Testis (tissue), 5 donors: ENCODE measurements at places on chromosomes 7 and 10.
A peak's percentile ranks its signal among the peaks of the same experiment; 100 is the strongest.

DNA sequence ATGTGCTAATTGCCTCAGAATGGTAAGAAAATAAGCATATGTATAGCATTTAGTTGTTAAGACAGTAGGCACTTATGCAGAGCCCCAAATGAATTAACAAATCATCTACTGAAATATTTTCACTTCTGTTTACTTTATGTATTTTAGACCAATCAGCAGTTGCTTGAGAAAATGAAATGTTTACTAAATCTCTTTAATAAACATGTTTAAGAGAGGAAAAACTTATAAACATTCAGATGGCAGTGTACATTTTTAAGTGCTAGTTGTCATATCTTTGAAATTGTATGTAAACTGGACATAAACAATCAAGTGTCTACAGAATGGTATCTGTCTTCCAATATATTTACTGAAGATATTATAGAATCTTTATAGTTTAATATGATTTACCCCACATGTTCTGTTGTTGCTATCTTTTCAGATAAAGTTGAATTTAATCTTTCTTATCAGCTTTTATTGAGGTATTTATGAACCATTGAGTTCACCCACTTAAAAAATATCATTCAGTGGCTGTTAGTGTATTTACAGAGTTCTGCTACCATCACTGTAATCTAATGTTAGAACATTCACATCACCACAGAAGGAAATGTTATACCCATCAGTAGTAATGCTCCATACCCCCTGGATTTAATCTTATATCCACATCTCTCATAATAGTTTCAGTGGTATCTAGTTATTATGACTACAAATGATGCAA lies 264.3 kb downstream of the ADK start:
- no peak overlapping the region for H3K4me3 ChIP-seq
- H3K36me3 ChIP-seq = no peaks in the 10 kb centered on the region
- no peak for DNase-seq
- no peak overlapping the region for H3K27ac ChIP-seq
- peaks cover 4% of the 10 kb centered on the region for H3K4me1 ChIP-seq
- H3K27me3 ChIP-seq = no peaks in the 10 kb centered on the region

DNA sequence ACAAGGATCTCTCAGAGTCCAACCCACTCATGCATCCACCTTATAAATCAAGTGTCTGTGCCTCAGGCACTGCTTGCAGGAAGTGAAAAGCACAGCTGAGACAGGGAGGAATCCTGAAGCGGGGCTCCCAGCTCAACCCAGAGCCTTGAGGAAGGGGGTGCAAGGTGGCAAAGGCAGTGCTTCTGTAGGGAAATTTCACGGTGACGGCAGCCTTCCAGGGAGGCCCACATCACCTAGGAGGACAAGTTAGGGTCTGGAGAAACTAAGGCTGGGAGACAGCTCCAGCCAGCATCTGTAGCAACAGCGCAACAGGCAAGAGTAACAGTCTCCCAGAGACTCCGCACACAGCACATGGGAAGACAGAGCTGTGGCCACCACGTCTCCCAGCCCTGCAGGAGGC lies 2.7 kb downstream of the AOC1 start:
- H3K27me3 ChIP-seq = no peaks in the 10 kb centered on the region
- H3K4me3 ChIP-seq = no peak overlapping the region
- no peaks in the 10 kb centered on the region for H3K4me1 ChIP-seq
- H3K27ac ChIP-seq = no peak overlapping the region
- no peaks in the 10 kb centered on the region for H3K36me3 ChIP-seq

GRCh38 chr10:88045656-88046415 lies 182.4 kb downstream of the PTEN start:
- H3K4me1 ChIP-seq = peaks cover 9% of the 10 kb centered on the region
- no peak overlapping the region for H3K4me3 ChIP-seq
- no peak for DNase-seq
- H3K27ac ChIP-seq = peak overlapping the region; percentile 54
- no peaks in the 10 kb centered on the region for H3K36me3 ChIP-seq

DNA sequence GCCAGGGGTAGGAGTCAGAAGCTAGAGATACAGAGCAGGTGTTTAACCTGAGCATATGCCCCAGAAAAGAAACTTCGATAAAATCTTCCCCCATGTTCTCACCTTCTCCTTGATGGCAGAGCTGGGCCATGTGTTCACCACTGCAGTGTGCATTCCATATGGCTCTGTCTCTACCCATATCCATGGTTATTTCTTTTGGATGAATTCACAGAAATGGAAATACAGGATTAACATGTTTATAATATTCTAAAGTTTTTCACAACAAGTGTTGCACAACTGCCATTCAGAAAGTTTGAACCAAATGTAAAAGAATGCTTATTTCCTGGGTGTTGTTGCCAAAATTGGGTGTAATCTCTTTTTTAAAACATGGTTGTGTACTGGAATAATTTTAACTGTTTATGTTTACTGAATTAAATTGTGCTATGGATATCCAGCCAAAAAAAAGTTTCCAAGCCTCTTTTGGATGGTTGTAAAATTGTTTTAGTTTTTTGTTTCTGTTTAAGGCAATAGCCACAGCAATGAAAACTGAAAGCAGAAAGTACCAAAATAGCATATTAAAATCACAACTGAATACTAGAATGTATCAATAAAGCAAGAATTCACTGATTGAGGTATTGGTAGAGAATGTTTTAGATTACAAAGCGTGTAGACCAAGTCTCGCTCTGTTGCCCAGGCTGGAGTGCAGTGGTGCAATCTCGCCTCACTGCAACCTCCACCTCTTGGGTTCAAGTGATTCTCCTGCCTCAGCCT lies 19.9 kb upstream of the CCNY start:
- no peak for DNase-seq
- H3K4me1 ChIP-seq = no peaks in the 10 kb centered on the region
- H3K36me3 ChIP-seq = no peaks in the 10 kb centered on the region
- no peaks in the 10 kb centered on the region for H3K27me3 ChIP-seq

DNA sequence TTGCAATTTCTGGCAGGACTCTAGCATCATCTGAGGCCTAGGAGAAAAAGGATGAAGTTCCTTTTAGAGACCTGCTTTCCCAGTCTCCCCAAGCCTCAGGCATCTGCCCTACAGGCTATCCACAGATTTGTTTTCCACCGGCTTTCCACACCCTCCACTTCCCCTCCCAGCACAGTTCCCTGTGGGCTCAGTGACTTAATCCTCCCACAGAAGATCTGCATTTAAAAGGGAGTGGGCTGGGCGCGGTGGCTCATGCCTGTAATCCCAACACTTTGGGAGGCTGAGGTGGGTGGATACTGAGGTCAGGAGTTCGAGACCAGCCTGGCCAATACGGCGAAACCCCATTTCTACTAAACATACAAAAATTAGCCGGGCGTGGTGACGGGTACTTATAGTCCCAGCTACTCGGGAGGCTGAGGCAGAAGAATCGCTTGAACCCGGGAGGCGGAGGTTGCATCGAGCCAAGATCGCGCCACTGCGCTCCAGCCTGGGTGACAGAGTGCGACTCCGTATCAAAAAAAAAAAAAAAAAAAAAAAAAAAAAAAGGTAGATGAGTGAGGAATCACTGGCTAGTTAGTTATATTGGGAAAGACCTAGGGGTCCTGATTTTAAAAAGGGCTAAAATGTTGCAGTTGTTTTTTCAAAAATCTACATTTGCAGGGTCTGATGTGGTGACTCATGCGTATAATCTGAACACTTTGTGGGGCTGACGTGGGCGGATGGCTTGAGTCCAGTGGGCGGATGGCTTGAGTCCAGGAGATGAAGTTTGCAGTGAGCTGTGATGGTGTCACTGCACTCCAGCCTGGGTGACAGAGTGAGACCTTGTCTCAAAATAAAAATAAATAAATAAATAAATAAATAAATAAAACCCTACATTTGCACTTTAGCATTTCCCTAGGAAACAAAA lies 119.5 kb downstream of the BAMBI start:
- DNase-seq = peak; percentile 60
- H3K4me3 ChIP-seq = peak overlapping the region; percentile 47
- H3K4me1 ChIP-seq = no peaks in the 10 kb centered on the region
- no peaks in the 10 kb centered on the region for H3K27me3 ChIP-seq
- no peaks in the 10 kb centered on the region for H3K36me3 ChIP-seq
- no peak overlapping the region for H3K27ac ChIP-seq

DNA sequence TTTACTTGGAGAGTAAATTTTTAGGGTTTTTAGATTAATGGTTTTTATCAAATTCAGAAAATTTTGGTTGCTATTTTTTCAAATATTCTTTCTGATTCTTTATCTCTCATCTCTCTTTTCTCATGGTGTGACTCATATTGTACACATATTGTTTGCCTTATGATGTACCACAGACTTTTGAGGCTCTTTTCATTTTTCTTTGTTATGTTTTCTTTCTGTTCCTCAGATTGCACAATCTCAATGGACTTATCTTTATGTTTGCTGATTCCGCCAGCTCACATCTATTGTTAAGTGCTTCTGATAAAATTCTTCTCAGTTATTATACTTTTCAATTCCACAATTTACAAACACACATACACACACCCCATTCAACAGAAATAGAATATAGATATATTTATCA lies 168.2 kb upstream of the IGFBP3 start:
- H3K27ac ChIP-seq = no peak overlapping the region
- no peak for DNase-seq
- H3K27me3 ChIP-seq = no peaks in the 10 kb centered on the region

GRCh38 chr7:12814107-12814506 lies 126.7 kb downstream of the ARL4A start:
- no peak for DNase-seq
- H3K27me3 ChIP-seq = no peaks in the 10 kb centered on the region
- H3K36me3 ChIP-seq = no peaks in the 10 kb centered on the region

- no peak overlapping the region for H3K4me3 ChIP-seq
- no peaks in the 10 kb centered on the region for H3K27me3 ChIP-seq
- DNase-seq = no peak
- H3K27ac ChIP-seq = no peak overlapping the region
- H3K36me3 ChIP-seq = no peaks in the 10 kb centered on the region
Observed at GRCh38 chr7:143516981-143517380, 39.3 kb downstream of the TAS2R41 start.

- H3K27me3 ChIP-seq = no peaks in the 10 kb centered on the region
- H3K27ac ChIP-seq = no peak overlapping the region
Observed at GRCh38 chr7:99644431-99644830, 27.7 kb downstream of the ZSCAN25 start.

DNA sequence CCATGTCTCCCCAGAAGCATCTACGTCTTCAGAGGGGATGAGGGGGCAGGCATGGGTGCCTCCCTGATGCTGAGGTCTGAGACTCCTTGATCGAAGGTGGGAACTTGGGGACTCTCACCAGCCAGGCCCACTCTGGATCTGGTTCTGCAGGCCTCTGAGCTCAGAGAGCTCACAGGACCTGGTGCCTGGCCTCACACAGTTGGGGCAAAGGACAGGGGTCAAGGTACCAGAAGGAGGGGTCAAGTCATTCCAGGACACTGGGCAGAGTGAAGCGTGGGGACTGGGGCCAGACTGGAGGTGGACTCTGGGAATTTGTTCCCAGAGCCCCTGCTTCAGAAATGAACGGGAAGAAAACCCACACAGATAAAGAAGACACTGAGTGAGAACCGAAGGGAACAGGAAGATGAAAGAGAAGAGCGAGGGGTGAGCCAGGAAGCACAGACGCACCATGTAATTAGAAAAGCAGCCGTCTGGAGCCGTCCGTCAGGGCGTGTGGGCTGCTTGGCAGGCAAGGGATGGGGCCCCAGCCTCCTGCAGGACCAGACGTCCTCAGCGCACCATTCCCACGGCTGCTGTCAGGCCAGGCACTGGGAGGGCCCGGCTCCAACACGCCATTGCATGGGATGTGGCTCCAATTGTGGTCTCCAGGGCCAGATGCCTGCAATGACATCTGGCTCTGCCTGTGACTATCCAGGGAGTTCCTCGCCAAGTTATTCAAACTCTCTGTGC lies 47.7 kb downstream of the ZCCHC24 start:
- no peaks in the 10 kb centered on the region for H3K36me3 ChIP-seq
- DNase-seq = no peak
- H3K27ac ChIP-seq = peak overlapping the region; percentile 89
- no peak overlapping the region for H3K4me3 ChIP-seq

- no peaks in the 10 kb centered on the region for H3K36me3 ChIP-seq
- no peak overlapping the region for H3K27ac ChIP-seq
- no peak overlapping the region for H3K4me3 ChIP-seq
- H3K27me3 ChIP-seq = no peaks in the 10 kb centered on the region
Observed at GRCh38 chr7:104040666-104041065, 51.2 kb upstream of the RELN start.

GRCh38 chr7:129189661-129190310 lies 1.4 kb downstream of the SMO start:
- DNase-seq = no peak
- H3K36me3 ChIP-seq = no peaks in the 10 kb centered on the region
- H3K27ac ChIP-seq = peak overlapping the region; percentile 77
- H3K27me3 ChIP-seq = no peaks in the 10 kb centered on the region
- no peaks in the 10 kb centered on the region for H3K4me1 ChIP-seq
- H3K4me3 ChIP-seq = peak overlapping the region; percentile 69

GRCh38 chr7:32928785-32929298 lies 28.4 kb upstream of the FKBP9 start:
- no peak overlapping the region for H3K4me3 ChIP-seq
- no peak for DNase-seq
- no peak overlapping the region for H3K27ac ChIP-seq
- H3K4me1 ChIP-seq = peaks cover 6% of the 10 kb centered on the region
- H3K27me3 ChIP-seq = no peaks in the 10 kb centered on the region

- no peak overlapping the region for H3K27ac ChIP-seq
- no peaks in the 10 kb centered on the region for H3K36me3 ChIP-seq
- H3K4me1 ChIP-seq = no peaks in the 10 kb centered on the region
- no peak for DNase-seq
- no peak overlapping the region for H3K4me3 ChIP-seq
Observed at GRCh38 chr7:122902751-122903495, 16.7 kb upstream of the CADPS2 start.

DNA sequence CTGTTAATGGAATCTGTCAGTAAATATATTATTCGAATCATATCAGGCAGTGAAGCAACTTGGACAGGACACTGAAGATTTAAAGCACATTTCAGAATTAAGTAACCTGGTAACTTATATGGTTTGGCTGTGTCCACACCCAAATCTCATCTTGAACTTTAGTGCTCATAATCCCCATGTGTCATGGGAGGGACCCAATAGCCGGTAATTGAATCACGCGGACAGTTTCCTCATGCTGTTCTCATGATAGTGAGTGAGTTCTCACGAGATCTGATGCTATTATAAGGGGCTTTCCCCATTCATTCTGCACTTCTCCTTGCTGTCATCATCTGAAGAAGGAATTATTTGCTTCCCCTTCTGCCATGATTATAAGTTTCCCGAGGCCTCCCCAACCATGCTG lies 83.2 kb upstream of the COL1A2 start:
- H3K27me3 ChIP-seq = no peaks in the 10 kb centered on the region
- peaks cover 5% of the 10 kb centered on the region for H3K4me1 ChIP-seq
- H3K36me3 ChIP-seq = no peaks in the 10 kb centered on the region
- DNase-seq = no peak
